K562 (cell line): ENCODE measurements at places on chromosomes 6 and 20. TPM values are rescaled to one million over a fixed set of nuclear protein-coding genes. Genes with fewer than 3 reads are reported as not detected.

DEFB132 gene
- total RNA-seq: not detected in 2 replicates

RAB44 gene
- total RNA-seq: not detected in 2 replicates

CCN6 gene
- total RNA-seq: 0.47 TPM in 1 of 2 replicates, not detected in the other

GFOD1 gene
- 10.3 and 12.0 TPM in 2 replicates for total RNA-seq

EFCAB8 gene
- not detected in 2 replicates for total RNA-seq

PKHD1 gene
- 0.02 TPM in 1 of 2 replicates, not detected in the other for total RNA-seq

TINAG gene
- not detected in 2 replicates for total RNA-seq

DACT2 gene
- not detected in 2 replicates for total RNA-seq

TRIM31 gene
- not detected in 2 replicates for total RNA-seq

GRCh38 chr6:150613269-150613668 lies 13.6 kb downstream of the PLEKHG1 start:
- DNase-seq: no peak

DNA sequence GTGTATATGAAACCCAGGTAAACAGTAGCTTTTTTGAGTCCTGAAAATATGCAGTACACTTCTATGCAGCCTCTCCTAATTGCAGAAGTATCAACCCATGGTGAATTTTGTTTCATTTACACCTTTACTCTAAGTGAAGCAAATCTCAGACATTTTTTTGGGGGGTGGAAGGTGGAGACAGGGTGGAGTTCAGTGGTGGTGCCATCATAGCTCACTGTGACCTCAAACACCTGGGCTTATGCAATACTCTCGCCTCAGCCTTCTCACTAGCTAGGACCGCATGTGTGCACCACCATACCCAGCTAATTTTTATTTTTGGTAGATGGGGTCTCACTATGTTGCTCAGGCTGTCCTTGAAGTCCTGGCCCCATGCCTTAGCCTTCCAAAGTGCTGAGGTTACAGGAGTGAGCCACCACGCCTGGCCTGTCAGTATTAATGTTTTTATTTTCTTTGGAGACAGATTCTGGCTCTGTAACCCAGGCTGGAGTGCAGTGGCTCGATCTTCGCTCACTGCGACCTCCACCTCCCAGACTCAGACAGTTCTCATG lies 80.3 kb downstream of the JARID2 start:
- no peak for DNase-seq

DNA sequence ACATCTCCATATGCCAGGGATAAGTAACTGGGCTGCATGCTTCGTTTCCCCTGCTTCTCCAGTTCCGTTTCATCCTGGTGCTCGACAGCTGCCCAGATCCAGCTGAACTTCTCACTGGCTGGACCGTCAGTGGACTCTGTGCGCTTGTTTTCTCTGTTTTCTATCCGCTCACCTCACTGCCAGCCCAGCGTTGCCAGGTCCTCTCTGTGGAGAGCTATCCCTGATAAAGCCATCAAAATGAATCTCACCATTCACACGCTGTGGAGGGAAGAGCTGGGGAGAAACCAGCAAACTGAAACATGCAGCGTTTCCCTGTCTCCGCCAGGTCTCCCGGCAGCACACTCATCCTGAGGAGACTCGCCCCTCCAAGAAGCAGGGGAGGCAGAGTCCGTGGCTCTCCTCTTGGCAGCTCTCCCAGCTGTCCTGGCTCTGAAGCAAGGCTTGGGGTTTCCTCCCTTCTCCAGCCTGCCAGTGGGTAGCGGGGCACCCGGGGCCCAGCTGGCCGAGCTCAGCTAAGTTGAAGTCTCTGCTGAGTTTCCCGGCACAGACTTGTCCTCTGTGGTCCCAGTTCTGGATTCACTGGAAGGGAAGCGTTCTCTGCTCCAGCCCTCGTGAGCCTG lies 160.9 kb downstream of the DTNBP1 start:
- no peak for DNase-seq

- DNase-seq: no peak
Measured at GRCh38 chr6:134316733-134317431, 1.0 kb downstream of the SGK1 start.

- peak; percentile 87 for DNase-seq
Measured at GRCh38 chr6:3748208-3749066, 3.1 kb downstream of the PXDC1 start.

GRCh38 chr6:37732688-37733087 lies 35.0 kb upstream of the MDGA1 start:
- DNase-seq: peak; percentile 36

DNA sequence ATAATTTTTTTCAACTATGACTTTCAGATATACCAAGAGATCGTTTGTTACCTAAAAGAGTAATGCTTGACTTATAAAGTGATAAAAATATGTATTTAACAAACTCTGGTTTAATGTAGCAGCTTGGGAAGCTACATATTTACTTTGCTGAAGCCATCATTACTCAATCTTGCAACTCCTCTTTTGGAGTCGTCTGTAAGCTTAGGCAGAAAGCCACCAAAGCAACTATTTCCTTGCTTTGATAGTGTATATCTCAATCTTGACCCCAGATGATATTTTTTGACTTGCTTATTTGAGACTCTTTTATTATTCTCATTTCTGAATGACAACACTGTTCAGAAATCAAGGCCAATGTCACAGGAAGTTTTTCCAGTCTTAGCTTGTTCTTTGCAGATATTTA lies 183.0 kb downstream of the SAMD5 start:
- no peak for DNase-seq

- no peak for DNase-seq
Measured at GRCh38 chr6:75428204-75428603, 65.4 kb downstream of the FILIP1 start.

- no peak for DNase-seq
Measured at GRCh38 chr20:42610070-42610469, 579.6 kb downstream of the PTPRT start.

GRCh38 chr20:36859282-36859555 lies 16.7 kb upstream of the TLDC2 start:
- no peak for DNase-seq

DNA sequence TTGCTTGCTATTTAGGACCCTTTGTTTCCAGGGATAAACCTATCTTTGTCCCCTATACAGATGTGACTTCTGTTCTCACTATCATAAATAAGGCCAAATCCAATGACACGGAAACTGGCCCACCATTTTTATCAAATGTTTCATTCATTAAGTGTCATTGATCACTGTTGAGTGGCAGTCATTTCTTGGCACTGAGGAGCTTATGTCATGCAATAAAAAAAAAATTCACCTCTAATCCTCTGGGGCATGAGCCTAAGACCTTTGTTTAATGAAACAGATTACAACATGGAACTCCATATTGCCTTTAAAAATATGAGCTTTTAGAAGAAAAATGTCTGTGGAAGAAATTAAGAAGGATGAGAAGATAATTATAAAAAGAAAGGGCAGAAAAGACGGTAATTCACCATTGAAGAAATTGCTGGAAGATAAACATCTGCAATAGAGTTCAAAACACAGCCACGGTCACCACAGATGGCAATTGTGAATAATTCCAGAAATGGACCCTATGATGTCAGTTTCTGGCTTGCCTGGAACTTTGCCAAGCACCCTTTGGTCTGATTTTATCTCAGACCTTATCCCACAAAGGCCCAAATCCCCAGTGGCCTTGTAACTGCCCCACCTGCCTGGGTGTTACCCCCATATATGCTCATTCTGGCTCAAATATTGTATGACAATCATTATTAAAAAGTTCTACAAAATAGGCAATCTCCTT lies 91.1 kb downstream of the DST start:
- DNase-seq: no peak

DNA sequence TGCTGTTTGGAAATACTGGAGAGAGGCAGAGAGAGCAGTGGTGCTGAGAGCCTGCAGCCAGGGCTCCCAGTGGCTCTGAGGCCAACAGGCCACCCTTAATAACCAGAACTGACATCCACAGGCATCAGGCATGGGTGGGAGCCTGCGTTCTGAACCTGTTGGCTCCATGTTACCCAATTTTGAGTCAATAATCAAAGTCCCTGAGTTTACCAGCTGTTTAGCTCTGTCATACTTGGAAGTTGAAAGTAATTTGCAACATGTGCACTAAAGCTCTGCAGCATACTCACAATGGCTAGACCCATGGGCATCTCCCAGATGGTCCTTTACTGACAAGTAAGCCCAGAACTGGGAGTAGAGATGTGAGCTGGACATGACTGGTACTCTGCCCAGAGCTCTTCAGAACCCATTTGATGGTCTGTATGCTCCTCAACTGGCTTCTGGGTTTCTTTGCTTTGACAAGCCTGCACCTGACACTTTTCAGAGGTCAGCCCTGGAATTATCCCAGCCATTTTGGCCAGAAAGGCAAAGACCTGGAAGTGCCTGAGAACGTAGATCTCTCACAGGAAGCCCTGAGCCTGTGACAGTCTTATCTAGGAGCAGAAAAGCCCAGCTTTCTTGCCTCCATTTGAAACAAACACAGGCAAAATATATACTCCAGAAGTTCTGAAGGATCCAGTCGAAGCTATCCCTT lies 122.4 kb upstream of the CITED2 start:
- no peak for DNase-seq

DNA sequence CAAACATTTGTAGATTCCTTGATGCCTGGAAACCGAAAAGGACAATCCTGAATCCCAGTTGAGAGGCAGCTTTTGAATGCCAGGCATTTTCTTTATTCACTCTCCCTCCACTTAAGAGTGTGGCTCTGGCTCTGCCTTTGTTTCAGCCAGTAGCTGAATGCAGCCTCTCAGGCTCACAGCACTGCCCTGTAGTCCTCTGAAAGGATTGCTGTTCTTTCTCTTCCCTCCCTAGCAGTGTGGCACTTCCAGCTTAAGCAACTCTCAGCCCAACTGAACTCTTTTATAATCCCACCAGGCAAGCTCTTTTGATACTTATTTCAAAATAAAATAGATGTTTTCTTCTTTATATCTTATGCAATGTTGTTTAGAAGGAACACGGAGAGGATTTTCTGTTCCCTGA lies 415.6 kb downstream of the GJA1 start:
- DNase-seq: no peak

- DNase-seq: no peak
Measured at GRCh38 chr6:75963569-75963968, 108.9 kb downstream of the IMPG1 start.

GRCh38 chr6:149147938-149148718 lies 169.4 kb upstream of the TAB2 start:
- DNase-seq: no peak

- DNase-seq: no peak
Measured at GRCh38 chr6:5584078-5584482, 322.8 kb downstream of the FARS2 start.

DNA sequence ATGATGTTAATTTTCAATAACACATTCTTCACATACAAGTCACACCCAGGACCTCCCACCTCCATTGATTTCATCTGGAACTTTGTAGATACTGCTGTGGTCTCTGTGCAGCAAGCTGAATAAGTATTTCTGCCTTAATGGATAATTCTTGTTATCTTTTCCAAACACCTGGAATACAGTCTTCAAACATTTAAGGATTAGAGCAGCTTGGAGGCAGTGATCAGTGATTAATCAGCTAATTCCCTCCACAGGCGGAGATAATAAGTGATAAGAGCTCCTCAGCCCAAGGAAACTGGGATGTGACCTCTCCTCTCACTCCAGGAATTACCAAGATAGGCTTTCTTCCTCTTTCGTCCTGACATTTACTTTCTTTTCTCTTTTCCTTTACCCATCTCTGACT lies 110.7 kb downstream of the FIG4 start:
- DNase-seq: no peak

DNA sequence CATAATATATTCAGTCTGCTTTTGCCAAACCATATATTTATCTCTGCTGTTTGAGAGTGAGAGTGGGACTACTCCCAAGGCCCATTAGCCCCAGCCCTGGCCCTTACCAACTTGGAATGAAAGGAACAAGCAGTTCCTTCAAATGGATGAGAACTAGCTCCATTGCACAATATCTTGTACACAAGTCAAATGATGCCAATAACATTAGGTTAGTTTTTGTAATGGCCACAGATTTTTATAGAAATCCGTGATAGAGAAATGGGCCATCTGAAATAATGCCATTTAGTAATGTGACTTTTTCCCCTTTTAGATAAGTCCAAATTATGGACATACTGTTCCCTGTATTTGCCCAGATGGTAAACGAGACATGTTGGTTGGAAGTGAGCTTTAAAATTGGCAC lies 117.0 kb downstream of the MAP3K7 start:
- DNase-seq: no peak

GRCh38 chr6:2462831-2463230 lies 217.4 kb upstream of the GMDS start:
- DNase-seq: no peak

DNA sequence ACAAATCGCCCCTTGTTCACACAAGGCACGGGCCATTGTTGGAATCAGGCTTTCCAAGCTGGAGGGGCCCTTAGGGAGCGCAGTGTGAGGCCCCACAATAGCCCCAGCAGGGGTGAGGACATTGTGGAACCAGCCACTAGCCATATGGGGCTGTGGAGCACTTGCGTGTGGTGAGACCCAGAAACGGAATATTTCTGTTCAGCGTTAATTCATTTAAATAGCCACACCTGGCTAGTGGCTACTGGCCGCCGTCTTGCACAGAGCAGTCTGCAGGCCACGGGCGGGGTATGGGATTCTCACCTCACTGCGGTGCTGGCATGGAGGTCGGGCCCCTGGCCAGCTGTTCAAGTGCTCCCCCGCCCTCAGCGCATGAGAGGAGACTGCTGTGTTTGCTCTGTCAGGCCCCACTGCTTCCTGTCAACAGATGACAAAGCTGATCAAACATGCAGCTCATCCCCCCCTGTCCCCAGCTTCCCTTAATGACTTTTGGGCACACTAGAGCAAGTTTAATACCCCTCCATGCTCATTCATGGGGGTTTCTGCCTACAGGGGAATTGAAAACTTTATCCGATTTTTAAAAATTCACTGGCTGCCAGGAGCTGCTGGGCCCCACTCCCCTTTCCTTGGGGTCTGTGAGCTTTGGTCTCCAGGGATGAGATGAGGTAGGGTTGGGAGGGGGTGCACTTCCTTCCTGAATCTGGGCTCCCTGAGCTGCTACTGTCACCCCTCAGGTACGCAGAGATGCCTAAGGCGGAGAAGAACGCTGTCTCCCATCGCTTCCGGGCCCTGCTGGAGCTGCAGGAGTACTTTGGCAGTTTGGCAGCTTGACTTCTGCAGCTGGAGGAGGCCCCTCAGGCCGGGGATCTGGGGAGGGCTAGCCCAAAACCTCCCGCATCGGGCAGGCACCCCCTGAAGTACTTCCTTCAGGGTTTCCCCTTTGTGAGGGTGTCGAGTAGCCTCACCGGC lies 13.6 kb downstream of the ITPA start:
- DNase-seq: no peak

- DNase-seq: no peak
Measured at GRCh38 chr6:157325069-157325805, 1.9 kb upstream of the TMEM242 start.

DNA sequence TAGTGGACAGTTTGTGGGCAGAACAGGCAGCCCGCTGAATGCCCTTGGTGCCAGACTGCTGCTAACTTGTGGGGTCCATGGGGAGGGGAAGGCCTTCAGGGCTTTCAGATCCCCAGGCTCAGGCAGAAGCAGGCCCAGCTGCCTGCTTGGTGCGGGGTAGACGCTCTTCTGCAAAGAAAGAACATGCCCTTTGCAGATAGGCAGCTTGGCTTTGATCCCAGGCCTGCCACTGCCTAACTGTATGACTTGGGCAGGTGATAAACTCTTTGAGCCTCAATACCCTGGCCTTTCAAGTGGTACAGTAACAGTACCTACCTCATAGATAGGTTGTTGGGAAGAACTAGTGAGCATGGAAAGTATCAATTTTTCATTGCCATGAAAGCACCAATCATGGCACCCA lies 28.4 kb downstream of the CHMP4B start:
- no peak for DNase-seq
